Right ventricle myocardium inferior (tissue), 1 donor: ENCODE measurements at places on chromosomes 16 and 17.

DNA sequence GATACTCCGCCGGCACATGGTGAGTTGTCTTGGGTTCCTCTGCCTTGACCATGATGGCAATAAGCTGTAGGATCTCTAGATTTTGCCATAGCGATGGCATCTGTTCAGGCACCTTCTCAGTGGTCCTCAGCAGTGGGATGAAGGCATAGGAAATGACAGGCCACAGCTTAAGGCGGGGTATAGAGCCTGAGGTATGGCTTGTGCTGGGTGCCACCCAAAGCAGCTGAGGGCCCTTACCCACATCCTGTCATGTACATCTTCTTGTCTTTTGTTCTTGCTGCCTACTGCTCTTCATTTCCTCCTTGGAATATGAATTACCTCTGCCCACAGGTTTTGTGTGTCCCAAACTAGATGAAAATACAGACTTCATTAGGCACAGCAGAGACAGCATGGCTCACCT is 29.5 kb downstream of the KAT7 start:
- no peak for DNase-seq

- no peak for DNase-seq
Measured at GRCh38 chr17:57782062-57782490, 37.0 kb upstream of the CCDC182 start.

DNA sequence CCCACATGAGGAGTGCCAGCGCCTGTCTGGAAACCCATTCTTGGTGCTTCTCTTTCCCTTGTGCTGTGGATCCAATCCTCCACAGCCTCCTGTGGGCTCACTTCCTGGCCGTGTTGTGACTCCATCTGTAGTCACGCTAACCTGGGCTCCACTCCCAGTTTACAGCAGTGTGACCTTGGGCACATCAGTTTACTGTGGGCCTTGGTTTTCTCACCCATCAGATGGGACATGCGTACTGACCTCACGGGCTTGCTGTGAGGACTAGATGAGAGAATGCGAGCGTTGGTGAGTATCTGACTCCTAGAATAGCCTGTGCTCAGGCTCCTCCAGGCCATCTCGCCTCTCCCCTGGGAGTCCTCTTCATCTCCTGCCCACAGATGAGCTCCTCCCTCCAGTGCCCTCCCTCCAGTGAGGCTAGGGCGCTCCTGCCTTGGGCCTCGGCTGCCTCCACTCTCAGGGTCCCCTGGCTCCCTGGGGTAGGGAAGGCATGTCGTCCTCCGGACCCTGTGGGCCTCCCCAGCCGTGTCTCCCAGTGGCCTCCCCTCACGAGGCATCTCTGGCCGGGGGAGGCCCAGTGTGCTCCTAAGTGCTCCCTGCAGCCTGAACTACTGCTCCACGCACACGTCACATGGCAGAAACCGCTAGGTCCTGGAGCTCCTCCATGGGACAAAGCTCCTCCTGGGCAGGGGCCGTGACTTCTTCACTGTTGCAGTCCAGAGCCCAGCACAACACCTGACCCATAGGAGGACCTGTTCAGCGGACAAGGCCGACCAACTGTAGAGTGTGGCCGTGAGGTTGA is 5.2 kb upstream of the FOXJ1 start:
- no peak for DNase-seq

DNA sequence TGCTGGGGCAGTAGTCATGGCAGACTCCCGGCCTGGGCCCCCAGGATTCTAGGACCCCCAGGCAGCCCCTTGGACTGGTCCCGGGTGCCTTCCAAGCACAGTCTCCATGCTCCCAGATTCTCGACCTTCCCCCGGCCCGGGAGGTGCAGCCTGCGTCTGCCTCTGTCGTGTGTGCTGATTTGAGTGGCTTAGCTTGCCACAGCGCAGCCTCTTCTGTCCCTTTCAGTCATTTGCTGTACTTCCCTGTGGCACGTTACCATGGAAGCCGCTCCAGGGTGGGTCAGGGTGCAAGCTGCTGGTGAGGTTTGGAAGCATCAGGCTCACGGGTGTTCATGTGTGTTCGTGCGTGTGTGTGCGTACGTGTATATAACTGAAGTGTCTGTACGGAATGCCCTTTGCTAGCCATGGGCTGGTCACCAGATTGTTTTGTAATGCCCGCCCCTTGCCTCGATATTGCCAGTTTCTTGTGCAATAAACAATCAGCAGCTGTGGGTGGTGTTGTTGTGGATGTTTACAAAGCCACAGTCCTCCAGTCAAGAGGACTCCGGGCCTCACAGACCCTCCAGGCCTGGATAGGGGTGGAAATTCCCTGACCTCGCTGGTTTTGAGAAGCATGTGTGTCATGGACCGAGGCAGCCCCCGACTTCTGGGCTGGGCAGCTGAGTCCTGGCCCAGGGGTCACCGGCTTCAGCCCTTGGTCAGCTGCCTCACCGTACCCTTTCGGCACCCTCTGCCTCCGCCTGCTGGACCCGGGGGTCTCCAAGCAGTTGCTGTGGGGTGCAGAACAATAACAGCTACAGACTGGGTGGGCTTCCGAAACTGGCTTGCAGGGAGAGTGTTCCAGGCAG is 9.7 kb upstream of the CLEC18A start:
- no peak for DNase-seq

- DNase-seq = no peak
Measured at GRCh38 chr16:74637742-74638453, 28.8 kb downstream of the RFWD3 start.

DNA sequence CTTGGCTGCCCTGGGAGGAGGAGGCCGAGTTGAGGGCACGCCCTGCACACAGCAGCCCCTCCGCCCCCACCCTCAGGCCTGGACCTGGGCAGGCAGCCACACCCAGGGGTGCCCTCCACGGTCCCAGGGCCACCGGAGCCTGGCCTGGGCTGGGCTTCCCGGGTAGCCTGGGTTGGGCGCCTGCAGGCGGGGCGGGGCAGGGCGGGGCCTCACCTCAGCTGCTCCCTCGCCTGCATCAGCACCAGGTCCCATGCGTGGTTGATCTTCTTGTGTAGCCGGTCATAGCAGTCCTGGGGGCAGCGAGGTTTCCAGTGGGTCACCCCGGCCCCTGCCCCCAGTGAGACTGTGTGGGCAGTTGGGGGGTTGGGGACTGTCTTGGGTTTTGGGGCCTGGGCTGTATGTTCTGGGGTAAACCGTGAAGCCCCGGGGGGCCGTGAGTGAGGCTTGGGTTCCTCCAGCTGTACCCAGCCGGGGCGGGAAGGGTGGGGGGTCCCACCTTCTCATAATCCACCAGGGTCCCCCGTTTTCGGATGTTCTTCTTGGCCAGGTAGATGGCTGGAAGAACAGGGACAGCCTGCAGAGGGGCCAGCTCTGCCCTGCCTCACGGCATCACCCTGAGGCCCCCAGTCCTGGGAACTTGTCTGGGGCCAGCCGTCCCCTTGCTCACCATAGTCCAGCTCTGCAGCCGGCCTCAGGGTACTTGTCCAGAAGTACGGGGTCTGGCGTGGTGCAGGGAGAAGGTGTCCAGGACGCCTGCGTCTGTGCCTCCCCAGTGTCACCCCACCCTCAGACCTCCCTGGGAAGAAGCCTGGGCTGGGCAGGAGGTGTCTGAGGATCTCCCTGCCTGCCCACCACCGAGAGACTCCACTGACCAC is 2.0 kb downstream of the RGS11 start:
- no peak for DNase-seq

DNA sequence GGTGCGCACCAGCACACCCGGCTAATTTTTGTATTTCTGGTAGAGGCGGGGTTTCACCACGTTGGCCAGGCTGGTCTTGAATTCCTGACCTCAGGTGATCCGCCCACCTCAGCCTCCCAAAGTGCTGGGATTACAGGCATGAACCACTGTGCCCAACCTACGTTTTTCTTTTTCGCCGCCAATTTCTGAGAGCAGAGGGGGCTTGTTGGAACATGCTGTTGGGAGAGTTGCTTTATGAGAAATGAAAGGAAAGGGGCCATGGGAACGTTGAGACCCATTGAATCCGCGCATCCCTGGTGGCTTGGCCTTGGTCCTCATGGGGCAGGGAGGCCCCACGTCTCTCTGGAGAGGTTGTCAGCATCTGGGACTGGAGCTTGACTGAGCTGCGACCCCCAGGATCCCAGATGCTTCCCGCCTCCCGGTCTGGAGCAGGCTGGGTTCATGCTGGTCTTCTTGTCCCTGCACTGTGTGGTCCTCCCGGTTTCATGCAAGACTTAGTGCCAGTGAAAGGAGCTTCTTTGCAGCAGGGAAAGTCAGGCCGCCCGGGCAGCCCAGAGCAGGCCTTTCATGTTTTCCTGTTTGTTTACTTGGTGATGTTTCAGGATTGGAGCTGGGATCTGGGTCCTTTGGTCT is 22.8 kb downstream of the CRISPLD2 start:
- no peak for DNase-seq

GRCh38 chr17:77326636-77327035 is 185.9 kb downstream of the SEC14L1 start:
- DNase-seq = no peak

- peak; percentile 2 for DNase-seq
Measured at GRCh38 chr17:72997559-72997958, 94.9 kb downstream of the SLC39A11 start.

DNA sequence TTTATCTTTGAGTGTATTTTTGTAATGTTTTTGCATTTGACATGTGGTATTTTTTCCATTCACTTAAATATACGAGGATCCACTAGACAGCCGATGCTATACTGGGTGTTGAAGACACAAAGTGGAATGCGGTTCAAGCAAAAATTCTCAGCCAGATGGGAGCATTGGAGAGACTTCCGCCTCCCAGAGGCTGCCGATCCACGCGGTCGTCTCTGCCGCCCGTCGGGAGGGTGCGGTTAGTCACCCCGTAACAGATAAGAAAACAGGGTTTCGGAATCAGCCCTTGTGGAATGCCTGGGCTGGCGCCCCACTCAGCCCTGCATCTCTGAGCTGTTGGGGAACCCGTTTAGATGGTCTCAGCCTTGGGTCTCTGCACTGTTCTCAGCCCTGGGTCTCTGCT is 7.3 kb downstream of the GSE1 start:
- no peak for DNase-seq

DNA sequence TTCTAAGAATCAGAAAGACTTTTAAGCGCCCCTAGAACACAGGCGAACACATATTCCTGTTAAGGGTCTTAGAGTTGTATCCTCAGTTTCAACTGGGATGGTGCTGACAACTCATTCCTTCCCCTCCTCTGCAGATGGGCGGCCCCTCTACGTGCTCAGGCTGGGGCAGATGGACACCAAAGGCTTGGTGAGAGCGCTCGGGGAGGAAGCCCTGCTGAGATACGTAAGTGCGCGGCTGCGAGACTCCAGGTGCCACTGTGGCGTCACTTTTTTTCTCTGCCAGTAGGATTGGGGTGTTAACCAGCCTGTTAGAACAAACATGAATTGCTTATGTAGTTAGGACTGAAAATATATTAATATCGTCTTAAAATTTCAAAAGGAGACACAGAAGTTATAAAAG is 62.7 kb downstream of the SEC14L1 start:
- DNase-seq = no peak

- no peak for DNase-seq
Measured at GRCh38 chr16:65833171-65833871, 533.2 kb upstream of the CDH5 start.

DNA sequence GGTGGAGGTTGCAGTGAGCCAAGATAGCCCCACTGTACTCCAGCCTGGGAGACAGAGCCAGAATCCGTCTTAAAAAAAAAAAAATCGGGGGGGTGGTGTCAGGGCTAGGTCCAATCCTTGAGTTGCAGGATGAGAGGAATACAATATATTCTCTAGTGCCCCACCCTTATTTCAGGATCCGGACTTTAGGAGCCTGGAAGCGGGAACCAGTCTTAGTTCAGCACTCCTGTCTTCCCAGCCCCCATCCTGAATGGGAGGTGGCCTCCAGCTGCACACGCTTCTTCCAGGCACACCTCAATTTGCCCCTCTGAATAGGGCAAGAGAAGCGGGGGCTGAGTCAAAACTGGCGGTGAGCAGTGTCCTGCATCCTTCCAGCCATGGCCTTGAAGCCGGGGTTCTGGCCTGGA is 1.6 kb downstream of the FHOD1 start:
- DNase-seq = no peak

- no peak for DNase-seq
Measured at GRCh38 chr16:2196162-2196980, at the start of gene CASKIN1. TSS of gene CASKIN1 (minus strand) at chr16:2196605. CDS start at chr16:2196432, 173 bp downstream.

DNA sequence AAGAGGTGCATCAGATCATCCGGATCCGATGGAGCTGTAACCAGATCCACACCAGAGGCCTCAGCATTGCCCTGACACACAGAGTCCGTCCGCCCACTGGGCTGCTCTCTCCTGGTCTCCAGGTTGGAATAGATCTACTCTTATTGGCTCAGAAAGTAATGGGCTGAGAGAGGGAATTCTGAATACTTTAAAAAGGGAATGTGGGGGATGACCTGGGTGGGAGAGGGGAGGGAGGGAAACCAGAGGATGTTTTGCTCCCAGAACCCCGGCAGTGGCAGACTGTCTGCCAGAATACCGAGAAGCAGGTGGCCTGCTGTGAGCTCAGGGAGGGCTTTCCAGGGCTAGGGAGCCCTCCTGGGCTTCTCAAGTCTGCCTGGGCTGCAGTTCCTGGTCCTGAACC is 126.5 kb downstream of the ENGASE start:
- peak; percentile 15 for DNase-seq

DNA sequence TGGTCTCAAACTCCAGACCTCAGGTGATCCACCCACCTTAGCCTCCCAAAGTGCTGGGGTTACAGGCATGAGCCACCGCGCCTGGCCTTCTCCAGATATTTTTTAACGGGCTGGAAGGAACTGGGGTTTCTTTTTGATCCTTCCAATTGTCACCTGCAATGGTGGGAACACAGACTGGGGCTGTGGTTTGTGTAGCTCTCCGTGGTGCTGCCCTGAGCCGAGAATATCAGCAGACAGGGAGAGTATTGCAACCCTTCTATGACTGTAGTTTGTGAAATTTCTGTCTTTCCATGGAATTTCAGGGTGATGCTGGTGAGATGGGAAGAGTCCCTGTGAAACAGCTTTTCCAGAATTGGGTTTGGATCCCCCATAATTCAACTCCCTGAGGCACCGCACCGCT is 263.5 kb downstream of the ENGASE start:
- DNase-seq = no peak

GRCh38 chr17:34639706-34640425 is 60.5 kb downstream of the TMEM132E start:
- DNase-seq = no peak

- DNase-seq = no peak
Measured at GRCh38 chr16:70780546-70780945, 20.4 kb downstream of the VAC14 start.

- DNase-seq = no peak
Measured at GRCh38 chr17:81573794-81574642, 21.9 kb upstream of the FAAP100 start.

GRCh38 chr16:83802135-83802534 is 5.6 kb upstream of the HSBP1 start:
- no peak for DNase-seq

GRCh38 chr17:15650741-15651582 is 31.5 kb upstream of the FBXW10B start:
- peak; percentile 63 for DNase-seq

DNA sequence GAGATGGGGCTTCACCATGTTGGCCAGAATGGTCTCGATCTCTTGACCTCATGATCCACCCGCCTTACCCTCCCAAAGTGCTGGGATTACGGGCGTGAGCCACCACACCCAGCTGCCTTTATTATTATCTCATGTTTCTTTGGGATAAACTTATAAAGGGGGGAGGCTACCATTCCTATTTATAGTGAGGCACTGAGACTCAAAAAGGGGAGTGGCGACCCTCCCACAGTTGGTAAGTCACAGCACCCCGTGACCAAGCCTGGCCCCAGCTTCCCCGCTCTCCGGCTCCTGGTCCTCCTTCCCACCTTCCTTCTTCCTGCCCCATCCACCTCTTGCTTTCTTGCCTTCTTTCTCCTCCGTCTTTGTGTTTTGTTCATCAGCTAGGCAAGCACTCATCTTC is 5.2 kb downstream of the MYH3 start:
- DNase-seq = no peak

GRCh38 chr17:36609498-36609862 is 8.1 kb downstream of the MRM1 start:
- no peak for DNase-seq

- DNase-seq = no peak
Measured at GRCh38 chr17:2023692-2024571, 1.2 kb downstream of the RTN4RL1 start.
